ENCODE measurements at places on chromosomes 11 and 22. TPM values are rescaled to one million over a fixed set of nuclear protein-coding genes. Genes with fewer than 3 reads are reported as not detected.

GRCh38 chr11:61281581-61282250 is 13.4 kb downstream of the VWCE start:
- DNase-seq: no peak

- DNase-seq: no peak
Measured at GRCh38 chr11:15858881-15859280, 497.5 kb downstream of the SOX6 start.

GRCh38 chr22:27278946-27279345 is 522.6 kb downstream of the MN1 start:
- DNase-seq: no peak

Gene KCNJ11
- not detected for total RNA-seq

Gene CHADL
- total RNA-seq: not detected

Gene SCN2B
- total RNA-seq: not detected

Data from SJSA1 (cell line).